ENCODE measurements at places on chromosomes 16 and 17.

- DNase-seq = no peak
Observed at GRCh38 chr17:63289931-63290330, 156.2 kb downstream of the CYB561 start.

DNA sequence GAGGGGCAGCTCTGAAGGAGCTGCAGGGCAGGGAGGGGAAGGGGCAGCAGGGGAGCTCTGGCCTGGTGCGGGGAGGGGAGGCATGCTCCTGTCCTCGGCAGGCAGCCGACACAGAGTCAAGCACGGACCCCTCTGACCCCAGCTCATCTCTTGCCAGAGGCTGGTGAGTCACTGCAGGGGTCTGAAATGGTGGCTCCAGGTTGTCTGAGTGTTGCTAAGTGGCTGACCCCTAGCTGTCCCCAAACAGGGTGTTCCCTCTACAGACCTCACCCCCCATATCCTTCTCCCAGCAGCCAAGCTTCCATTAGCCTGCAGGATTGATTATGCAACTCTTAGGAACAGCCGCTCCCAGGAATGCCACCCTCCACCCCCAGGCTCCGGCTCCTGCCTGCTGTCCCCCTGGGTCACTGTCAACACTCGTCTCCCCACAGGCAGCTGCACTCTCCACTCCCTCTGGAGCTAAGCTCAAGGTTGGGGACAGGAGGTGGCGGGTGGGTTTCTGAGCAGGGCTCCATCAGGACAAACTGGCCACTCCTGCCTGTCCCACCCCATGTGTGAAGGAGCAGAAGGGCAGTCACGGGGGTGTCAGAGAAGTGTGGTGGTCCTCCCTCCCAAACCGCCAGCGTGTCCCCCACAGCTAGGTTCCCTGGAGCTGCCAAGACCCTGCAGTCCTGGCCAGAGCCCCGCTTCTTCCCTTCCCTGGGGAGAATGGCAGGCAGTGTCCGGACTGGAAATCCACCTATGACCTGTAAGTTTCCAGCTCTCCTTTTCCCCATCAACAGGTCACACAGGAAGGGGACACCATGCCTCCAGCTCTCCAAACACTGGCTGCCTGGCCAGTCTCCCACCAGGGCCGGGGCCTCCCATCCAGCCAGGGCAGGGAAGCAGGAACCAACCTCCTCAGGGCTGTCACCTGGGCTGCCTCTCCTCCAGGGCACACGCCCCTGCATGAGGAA is 1.0 kb downstream of the MYLK3 start:
- no peak for DNase-seq

DNA sequence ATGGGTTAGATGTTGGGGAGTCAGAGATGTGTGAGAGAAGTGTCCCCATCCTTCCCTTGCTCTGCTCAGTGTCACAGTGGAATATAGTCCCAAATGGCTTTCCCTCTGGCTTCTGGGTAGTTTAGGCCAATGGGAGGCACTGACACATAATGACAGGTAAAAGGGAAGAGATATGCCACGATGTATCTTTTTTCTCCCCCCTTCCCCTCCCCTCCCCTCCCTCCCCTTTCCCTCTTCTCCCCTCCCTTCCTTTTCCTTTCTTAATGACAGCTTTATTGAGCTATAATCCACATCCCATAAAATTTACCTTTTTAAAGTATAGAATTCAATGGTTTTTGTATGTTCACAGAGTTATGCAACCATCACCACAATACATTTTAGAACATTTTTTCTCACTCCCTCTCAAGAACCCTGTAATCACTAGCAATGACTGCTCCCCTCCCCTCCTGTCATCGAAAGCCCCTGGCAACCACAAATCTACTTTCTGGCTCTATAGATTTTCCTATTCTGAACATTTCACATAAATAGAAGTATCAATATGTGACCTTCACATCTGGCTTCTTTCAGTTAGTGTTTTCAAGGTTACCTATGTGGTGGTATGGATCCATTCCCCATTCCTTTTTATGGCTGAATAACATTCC is 617 bp upstream of the CCR7 start:
- no peak for DNase-seq

DNA sequence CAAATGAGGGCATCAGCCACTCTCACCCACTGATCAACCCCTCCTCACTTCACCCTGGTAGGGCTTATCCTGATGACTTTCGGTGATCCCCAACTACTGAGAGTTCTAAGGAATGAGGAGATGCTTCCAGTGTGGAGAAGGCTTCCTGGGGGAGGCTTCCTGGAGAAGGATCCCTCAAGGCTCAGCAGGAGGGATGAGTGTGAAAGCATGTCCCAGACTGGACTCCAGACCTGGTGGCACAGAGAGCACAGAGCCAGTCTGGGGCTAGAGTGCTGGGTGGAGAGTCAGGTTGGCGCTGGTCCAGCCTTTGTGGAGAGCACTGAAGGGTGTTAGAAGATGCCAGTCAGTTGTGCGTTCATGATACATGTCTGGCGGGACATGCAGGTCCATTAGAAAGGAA is 53.7 kb downstream of the PLD6 start:
- DNase-seq = no peak

DNA sequence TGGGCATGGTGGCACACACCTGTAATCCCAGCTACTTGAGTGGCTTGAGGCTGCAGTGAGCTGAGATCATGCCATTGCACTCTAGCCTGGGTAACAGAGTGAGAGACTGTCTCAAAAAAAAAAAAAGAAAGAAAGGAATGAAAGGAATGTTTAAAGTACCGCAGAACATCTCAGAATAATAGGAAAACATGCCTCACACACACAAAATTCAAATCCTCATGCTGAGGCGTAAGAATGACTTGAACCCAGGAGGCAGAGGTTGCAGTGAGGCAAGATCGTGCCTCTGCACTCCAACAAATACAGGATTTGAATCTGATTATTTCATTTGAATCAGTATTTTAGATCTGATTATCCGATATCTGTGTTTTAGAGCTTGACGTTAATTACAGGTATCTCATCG is 21.3 kb upstream of the GAA start:
- DNase-seq = no peak

DNA sequence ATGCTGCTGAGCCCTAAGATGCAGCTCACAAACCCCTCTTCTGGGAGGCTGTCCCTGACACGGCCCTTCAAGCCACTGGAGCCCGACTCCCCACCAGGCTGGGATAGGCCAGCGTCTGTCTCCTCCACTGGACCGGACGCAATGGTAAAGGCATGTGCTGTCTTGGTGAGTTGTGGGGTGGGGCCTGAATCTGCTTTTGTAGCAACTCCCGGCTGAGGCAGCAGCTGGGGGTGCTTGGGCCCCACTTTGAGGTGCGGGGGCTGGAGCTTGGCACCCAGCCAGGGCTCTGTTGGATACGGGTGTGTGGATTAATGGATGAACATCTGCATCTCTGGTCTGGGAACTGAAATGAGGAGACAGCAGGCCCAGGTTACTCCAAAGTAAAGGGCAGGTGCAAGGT is 3.5 kb upstream of the NLRC3 start:
- no peak for DNase-seq

DNA sequence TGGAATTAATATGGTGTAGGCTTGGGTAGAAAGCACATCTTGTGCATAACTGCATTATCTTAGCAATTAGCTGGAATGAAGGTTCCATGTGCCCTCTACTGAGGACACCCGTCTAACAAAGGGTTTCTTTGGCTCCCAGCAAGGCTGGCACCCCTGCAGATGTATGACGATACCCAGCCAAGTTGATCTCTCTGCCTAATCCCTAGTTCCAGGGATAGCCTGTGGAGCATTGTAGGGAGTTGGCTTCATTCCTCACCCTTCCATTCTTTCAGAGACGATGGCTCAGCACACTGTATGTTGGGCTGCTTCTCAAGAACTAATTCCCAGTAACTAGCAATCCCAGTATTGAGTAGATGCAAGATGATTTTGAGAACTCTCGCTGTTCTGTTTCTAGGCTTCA is 182.5 kb downstream of the SNX29 start:
- no peak for DNase-seq

GRCh38 chr17:49976163-49976827 is 7.3 kb downstream of the DLX4 start:
- no peak for DNase-seq

- no peak for DNase-seq
Observed at GRCh38 chr16:79651363-79651762, 50.8 kb upstream of the MAF start.

- no peak for DNase-seq
Observed at GRCh38 chr16:70778901-70779309, 22.1 kb downstream of the VAC14 start.

- DNase-seq = no peak
Observed at GRCh38 chr16:49924078-49924477, 68.2 kb upstream of the ZNF423 start.

DNA sequence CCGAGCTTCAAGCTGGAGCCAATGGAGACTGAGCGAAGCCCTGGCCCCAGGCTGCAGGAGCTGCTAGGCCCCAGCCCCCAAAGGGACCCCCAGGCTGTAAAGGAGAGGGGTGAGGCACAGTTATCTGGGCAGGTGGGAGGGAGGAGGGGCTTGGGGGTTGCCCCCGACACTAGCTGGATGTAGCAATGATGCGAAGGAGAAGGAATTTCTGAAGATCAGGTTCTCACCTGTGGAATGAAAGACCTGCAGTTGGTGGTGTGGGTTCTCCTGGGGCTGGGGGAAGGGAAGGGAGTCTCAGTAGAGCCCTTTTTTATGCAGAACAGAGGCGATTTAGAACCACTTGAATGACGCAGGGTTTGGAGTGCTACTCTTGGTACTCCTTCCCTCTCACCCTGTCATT is 1.8 kb downstream of the ZNF263 start:
- no peak for DNase-seq

- no peak for DNase-seq
Observed at GRCh38 chr16:76835339-76835738, 355.7 kb upstream of the MON1B start.

DNA sequence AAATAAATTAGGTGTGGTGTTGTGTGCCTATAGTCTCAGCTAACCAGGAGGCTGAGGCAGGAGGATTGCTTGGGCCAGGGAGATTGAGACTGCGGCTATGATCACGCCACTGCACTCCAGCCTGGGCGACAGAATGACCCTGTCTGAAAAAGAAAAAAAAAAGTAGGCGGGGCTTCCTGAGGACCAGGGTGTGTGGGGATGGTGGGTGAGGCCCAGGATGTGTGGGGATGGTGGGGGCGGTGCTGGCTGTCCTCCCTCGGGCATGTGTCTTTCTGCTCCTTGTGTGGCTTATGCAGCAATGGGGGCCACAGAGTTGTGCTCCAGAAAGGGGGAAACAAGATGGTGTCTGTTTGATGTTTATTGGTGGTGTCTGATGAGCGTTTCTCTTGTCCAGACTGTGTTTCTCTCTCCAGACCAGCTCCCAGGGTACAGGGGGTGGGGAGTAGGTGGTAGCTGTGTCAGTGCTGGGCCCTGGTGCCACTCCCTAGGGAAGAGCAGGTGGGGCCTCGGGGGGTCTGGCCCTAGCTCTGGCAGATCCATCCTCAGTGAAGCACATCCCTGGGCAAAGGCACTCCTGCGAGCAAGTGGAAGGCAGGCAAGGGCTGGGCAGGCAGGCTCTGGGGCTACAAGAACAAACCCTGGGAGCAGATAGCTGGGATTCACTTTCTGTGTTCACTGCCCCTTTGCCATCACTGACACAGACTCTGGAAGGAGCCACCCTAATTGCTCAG is 2.3 kb downstream of the LCAT start:
- no peak for DNase-seq

GRCh38 chr16:1308036-1308976 is 1.1 kb upstream of the UBE2I start:
- DNase-seq = no peak

DNA sequence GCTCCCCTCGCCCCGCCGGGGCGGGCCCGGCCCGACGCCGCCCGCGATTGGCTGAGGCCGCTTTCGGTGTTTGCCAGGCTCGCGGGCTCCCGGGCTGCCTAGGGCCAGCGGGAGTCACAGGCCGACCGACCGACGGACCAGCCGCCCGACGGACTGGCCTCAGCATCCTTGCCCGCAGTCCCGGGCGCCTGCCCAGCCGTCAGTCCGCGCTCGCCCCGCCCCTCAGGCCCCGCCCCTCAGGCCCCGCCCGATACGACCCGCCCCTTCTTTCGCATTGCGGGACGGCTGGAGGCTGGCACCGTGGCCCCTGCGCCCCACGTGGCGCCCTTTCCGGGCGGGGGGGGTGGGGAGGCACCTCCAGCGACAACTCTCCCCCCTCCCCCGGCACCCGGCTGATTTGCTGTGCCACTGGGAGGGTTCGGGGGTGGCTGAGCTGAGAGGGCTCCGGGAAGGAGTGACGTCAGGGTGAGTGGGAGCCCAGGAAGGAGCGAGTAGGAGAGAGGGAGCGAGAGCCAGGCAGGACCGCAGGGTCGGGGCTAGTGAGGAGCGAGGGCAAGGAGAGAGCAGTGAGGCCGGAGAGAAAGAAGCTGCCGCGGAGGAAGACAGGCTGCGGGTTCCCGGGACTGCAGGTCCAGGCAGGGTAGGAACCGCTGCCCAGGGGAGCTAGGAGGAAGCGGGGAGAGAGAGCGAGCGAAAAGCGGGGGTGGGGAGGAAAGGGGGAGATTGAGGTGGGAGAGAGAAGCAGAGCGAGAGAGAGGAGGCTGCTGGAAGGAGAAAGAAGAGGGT is at the start of gene ASPHD1:
ASPHD1 (plus strand) TSS at position 387 of the 786 bp plus-strand sequence. CDS start 484 bp downstream, outside the sequence.
- peak; percentile 73 for DNase-seq

- DNase-seq = no peak
Observed at GRCh38 chr16:4109250-4109736, 6.9 kb downstream of the ADCY9 start.

GRCh38 chr16:19359556-19359955 is 58.1 kb upstream of the TMC5 start:
- DNase-seq = no peak

GRCh38 chr16:26433807-26434206 is 632.9 kb upstream of the C16orf82 start:
- DNase-seq = no peak

GRCh38 chr17:73393962-73394361 is 82.2 kb upstream of the CDC42EP4 start:
- no peak for DNase-seq

GRCh38 chr17:62110923-62111484 is 45.9 kb upstream of the MED13 start:
- no peak for DNase-seq

DNA sequence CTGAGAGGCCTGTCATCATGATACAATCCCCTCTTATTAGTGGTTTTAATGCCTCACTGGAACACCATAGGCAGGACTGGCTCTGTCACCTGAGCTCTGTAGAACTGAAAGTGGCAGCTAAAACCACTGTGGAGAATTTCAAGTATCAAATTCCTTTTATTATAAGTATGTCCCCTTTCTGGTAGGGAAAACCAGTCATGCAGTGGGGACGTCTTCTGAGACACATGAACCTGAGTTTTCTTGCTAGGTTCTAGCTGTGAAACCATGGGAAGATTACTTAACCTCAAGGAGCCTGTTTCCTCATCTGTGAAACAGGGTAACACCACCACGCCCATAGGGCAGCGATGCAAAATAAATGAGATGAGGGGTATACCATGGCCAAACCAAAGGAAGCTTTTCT is 4.7 kb downstream of the VAC14 start:
- DNase-seq = peak; percentile 59

- peak; percentile 44 for DNase-seq
Observed at GRCh38 chr17:32998111-32998886, 6.7 kb downstream of the SPACA3 start.
